ENCODE measurements at places on chromosomes 3 and 15.

GRCh38 chr3:172808969-172809546 lies 58.5 kb downstream of the ECT2 start:
- peak; percentile 8 for DNase-seq

DNA sequence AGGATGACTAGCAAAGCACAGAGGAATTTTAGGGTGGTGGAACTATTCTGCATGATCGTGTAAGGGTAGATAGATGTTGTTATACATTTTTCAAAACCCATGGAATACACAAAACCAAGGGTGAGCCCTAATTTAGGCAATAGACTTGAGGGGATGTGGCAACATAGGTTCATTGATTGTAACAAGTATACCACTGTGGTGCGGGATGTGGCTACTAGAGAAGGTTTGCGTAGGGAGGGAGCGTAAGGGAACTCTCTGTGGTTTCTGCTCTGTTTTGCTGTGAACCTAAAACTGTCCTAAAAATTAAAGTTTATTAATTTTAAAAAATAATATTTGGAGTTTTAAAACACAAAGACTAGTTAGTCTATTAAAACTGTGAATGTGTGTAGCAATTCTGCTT lies 202.8 kb downstream of the PLCL2 start:
- DNase-seq = no peak

- DNase-seq = no peak
Observed at GRCh38 chr15:29888646-29889045, 66.4 kb upstream of the TJP1 start.

GRCh38 chr3:125401402-125401801 lies 26.3 kb upstream of the ZNF148 start:
- peak; percentile 66 for DNase-seq

DNA sequence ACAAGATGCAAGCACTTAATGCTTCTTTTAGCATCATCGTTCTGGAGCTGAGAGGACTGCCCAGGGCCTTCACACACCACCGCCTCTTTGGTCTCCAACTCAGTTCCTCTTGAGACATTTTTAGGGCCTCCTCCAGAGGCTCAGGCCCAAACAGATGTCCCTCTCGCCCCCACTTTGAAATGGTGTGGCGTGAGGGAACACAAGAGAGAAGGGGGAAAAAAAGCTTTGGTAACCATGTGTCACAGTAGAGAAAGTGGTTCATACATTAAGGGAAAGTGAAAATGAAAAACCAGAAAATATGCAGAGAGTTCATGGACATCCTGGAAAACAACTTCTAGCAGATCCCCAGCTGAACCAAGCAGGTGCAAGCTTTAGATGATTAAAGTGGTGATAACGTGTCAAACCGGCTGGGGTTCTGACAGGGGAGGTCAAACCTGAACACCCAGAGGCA lies 33.1 kb upstream of the FOXP1 start:
- no peak for DNase-seq

DNA sequence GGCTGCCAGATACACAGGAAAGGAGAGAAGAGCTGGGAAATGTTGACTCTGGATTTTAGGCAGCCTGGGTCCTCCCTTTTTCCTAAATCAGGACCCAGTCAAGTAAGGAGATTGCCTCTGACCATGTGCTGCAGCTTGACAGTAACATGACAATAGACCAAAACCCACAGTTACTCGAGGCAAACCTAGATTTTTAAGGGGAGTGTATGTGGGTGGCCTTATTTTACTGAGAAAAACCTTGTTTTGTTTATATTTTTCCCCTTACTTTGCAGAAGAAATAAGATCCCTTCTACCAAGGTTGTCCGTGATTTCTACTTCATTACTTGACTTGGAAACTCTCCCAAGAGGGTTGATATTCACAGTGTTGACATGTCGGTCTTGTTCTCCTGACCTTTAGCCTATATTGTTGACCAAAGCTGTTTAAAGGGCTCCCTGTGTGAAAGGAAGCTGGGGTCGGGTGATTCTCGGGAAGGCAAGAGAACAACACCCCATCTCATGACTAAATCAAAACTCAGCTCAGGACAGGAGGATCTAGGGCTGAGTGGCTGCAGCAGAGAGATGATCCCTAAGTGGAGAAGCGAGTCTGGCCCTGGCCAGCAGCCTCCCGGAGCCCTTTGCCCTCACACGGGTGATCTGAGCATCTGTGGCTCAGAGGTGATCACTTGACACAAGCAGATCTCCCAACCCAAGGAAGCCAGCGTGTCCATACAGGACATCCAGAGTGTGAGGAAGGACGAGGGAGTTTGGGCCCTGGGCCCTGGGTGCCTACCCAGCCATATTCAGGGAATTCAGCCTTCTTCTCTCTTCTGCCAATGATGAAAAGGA lies 31.0 kb upstream of the SLCO2A1 start:
- no peak for DNase-seq

- DNase-seq = peak; percentile 74
Observed at GRCh38 chr3:59212128-59212779, 162.4 kb upstream of the CFAP20DC start.

DNA sequence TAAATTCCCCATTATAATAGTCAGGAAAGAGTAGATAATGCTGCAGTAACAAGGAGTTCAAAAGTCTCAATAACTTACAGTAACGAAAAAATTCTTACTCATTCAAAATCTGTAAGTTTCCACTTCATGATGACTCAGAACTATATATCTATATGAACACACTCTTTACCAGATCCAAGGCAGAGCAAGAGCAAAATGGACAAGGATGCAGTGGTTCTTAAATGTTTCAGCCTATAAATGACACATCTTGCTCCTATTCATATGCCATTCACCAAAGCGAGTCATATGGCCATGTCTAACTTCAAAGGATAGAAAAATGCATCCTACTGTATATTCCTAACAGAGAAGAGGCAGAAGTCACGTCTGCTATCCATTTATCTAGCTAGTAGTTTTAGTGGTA lies 787.7 kb downstream of the NAALADL2 start:
- no peak for DNase-seq

GRCh38 chr15:83955806-83956265 lies 279.7 kb upstream of the GOLGA6L4 start:
- DNase-seq = no peak

DNA sequence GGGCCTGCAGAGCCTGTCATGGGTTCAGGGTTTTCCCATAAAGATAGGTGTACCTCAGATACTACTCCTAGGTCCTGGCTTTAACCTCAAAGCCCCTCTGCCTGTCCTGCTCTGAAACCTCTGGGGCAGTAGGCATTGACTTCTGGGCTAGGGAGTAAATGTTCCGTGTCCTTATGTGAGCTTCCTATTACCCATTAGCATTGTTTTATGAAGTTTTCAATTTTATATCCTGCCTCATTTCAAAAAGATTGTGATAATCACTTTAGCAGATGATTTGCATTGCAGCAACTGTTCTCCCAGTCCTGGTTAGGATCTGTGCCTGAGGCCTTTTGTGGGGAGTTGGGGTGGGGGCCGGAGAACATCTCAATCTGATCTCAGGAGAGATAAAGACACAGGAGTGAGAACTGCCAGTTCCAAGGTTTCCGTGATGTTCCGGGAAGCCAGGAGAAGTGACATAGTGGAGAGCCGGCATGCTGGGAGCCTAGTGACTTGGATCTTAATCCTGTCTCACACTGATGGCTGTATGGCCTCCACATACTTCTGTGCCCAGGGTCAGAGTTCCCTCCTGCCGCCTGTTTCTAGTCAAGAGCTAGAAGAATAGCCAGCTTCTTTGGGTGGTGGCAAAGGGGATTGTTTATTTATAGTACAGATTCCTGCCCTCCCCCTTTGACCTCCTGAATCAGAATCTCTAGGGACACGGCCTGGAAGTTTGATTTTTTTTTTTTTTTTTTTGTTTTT lies 10.6 kb downstream of the TPM1 start:
- DNase-seq = no peak

DNA sequence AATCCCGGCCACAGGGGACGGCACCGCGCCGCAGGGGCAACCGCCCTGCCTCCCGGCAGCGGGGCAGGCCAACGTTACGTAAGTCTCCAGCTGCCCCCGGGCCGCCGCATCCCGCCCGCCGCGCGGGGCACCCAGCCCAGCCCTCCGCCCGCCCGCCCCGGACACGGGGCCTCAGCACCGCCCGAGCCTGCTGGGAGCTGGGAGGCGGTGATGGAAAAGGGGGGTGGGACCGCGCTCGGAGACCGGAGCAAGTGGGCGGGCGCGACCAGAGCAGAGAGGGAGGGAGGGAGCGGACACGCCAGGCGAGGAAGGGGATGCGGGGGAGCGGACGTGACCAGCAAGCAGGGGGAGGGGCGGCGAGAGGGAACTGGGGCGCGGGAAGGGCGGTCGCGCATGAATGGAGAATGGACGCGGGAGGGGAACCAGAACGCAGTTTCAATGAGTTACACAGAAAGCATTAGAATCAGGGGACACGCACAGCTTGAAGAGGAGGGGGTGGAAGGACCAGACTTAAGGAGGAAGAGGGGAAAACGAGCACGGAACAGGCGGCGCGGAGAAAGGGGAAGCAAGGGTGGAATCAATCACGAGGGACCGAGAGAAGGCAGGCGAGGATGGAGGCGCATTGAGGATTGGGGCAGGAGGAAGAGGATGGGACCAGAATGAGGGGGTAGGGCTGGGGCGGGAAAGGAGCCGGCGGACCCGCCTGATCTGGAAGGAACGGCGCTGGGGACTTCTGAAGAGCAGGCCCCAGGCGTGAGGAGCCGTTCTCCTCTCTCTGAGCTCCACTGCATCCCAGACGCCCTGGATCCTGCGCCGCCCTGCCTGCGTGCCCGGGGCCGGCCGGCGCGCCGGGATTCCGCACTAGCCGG lies 559 bp downstream of the PKM start:
- peak; percentile 80 for DNase-seq

DNA sequence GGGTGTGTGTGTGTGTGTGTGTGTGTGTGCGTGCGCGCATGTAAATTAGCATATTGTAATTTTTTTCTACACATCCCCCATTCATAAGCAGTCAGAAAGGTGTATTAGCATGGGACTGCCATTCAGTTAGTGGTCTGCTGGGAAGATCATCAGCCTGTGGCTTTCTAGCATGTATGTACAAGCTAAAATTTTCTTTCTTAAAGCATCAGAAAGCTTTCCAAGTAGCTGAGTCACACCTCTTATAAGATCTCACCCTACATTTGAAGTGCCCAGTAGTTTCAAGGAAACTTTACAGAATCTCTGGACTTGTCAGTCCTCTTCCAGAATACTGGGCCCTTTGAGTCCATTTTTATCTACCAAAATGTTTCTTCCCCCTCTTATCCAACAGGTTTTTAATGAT lies 411.4 kb upstream of the TPRG1 start:
- no peak for DNase-seq

- no peak for DNase-seq
Observed at GRCh38 chr3:152196782-152197181, 71.9 kb upstream of the MBNL1 start.

DNA sequence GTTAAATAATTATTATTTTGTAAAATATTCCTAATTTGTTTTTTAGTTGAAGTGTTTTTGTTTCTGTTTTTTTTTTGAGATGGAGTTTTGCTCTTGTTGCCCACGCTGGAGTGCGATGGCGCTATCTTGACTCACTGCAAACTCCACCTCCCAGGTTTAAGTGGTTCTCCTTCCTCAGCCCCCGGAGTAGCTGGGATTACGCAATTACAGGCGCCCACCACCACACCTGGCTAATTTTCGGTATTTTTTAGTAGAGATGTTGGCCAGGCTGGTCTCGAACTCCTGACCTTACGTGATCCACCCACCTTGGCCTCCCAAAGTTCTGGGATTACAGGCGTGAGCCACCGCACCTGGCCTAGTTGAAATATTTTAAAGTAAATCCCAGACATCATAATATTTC lies 48.7 kb upstream of the GATM start:
- DNase-seq = no peak

DNA sequence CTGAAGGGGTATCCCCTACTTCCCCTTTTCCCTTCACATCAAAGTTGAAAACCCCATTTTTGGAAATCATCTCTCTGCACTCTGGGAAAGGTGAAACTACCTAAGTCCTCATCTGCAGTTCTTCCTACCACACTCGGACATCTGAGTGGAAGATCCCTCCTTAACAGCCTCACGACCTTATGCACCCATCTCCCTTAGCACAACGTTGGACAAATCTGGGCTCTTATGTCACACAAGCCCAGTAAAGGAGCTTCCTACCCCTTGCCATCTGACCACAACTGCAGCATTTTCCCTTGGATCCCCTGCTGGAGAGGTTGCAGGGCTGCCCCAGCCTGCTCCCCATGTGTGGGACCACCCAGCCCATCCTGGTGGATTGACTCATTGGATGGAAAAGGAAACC lies 252.1 kb upstream of the ST8SIA2 start:
- DNase-seq = no peak

GRCh38 chr3:101642441-101642840 lies 34.5 kb downstream of the ZBTB11 start:
- no peak for DNase-seq

GRCh38 chr3:64073158-64073761 lies 50.0 kb upstream of the PSMD6 start:
- no peak for DNase-seq

- DNase-seq = no peak
Observed at GRCh38 chr3:72050048-72050632, 265.2 kb upstream of the PROK2 start.

- no peak for DNase-seq
Observed at GRCh38 chr3:9290566-9290965, 41.1 kb upstream of the SRGAP3 start.

DNA sequence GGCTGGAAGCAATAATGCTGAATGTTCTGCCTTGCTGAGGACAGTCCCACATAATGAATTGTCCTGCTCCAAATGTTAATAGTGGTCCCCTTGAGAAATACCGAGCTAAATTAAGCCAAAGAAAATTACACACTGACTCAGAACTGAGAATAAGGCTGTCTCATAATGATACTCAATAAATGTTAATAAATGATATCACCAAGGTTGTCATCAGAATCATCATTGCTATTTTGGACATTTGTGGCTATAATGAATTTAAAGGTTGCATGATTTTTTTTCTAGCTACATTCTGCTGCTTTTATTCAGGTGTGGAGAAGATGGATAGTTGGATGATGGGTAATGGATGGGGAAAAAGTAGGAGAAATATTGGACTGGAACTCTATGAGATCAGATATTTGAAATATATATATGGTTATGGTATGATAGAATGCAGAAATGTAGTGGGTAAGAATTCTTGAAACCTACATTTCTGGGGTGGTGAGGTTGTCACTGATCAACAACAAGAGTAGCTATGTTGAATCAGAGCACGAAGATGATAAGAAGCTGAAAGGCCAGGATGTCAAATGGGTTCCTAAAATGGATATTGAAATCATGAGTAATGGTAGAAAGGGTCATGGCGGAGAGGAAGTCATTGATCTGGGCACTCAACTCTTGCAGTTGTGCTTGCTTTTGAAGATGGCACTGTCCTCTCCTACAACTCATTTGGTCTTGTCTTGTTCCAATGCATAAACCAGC lies 12.8 kb downstream of the CHST2 start:
- DNase-seq = no peak

DNA sequence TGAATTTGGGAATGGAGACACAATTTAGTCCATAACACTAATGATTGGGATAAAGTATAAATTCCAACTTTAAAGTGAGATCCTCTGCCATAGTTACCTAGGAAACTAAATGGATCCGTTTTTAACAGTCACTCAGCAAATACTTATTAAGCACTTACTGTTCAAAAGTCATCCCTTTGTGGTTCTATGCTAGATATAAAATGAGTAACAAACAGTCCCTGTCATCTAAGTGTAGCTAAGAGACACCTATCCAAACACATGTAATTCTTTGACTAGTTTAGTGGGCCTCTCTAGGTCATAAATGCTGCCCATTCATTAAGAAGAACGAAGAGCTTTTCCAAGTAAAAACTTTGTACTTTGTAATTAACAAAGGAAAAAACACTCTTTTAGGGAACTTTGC lies 244.2 kb upstream of the CDIN1 start:
- no peak for DNase-seq

Data from AG08395 (cell line).